ENCODE measurements at places on chromosomes 1 and 21.

DNA sequence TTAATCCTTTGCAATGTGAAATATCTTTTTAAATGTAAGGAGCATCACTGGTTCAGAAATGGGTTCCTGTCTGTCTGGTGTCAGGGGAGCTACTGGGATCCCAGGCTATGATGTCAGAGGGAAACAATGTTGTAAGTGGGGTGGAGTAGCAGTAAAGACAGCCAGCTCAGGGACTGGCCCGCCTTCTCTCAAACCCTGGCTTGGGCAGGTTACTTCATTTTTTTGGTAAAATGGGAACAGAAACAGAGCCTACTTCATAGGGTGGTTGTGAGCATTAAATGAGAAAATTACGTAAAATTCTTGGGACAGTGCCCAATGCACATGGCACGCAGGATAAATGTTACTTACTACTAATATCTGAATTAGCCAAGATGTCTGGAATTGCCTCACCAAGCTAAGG is 30.7 kb upstream of the IL20 start:
- DNase-seq, result no peak

GRCh38 chr1:185896863-185897262 is 162.7 kb downstream of the HMCN1 start:
- DNase-seq, result no peak

- no peak for DNase-seq
Measured at GRCh38 chr1:86912281-86912900, 1.5 kb downstream of the SELENOF start.

- DNase-seq, result no peak
Measured at GRCh38 chr21:33395891-33396331, 7.3 kb upstream of the IFNGR2 start.

DNA sequence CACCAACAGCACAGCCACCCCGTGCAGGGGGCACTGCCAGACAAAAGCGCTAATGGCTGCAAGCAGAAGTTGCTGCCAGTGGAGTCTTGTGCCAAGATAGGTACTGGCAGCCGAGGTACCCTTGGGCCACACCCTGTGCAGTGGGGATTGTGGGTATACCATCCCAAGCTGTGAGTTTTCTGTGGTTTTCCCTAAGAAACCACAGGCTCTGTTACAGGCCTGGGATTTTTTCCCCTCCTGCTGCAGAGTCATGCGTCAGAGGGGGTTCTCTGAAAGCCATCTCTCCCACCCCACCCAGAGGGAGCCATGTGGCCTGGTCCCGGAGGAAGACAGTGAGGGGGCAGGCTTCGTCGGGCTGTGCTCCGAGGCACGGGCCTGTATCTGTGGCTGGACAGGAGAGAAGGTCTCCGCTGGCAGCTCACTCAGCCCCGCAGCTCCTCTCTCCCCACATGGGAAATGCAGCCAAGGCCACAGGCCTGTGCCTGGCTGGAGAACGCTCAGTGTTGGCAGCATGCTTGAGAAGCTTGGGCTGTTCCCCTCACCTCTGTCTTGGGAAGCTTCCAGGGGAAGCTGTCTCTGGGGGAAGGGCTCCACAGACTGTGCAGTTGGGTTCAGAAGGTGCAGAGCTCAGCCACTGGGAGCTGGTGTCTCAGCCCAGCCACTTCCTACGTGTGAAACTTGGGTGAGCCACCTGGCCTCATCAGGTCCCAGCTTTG is 42.5 kb downstream of the NEK2 start:
- DNase-seq, result no peak

DNA sequence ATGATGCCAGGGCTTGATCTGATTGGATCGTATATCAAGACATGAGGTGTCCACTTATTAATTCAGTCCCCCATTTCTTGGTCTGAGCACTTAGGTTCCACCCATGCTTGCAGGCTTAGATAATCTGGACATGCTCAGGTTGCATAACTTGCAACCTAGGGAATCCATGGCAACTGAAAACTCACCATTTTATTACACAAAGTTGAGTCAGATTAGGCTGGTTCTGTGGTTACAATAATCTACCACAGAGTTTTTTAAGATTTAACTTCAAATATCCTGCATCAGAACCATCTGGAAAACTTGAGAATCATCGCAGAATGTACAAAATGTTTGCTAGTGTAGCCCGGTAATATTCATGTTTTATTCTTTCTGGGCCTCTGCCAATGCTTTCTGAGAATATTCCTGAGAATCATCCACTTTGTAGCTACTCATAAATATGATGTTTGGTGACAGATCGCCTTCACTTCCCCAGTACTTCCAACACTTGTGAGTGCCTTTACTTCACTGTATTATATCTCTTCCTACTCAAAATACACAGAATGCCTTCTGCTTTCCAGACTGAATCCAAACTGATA is 707.2 kb upstream of the ADAMTS5 start:
- DNase-seq, result no peak

- no peak for DNase-seq
Measured at GRCh38 chr1:3372317-3372716, 82.1 kb upstream of the ARHGEF16 start.

GRCh38 chr1:176949033-176949662 is 215.4 kb downstream of the ASTN1 start:
- DNase-seq, result no peak

DNA sequence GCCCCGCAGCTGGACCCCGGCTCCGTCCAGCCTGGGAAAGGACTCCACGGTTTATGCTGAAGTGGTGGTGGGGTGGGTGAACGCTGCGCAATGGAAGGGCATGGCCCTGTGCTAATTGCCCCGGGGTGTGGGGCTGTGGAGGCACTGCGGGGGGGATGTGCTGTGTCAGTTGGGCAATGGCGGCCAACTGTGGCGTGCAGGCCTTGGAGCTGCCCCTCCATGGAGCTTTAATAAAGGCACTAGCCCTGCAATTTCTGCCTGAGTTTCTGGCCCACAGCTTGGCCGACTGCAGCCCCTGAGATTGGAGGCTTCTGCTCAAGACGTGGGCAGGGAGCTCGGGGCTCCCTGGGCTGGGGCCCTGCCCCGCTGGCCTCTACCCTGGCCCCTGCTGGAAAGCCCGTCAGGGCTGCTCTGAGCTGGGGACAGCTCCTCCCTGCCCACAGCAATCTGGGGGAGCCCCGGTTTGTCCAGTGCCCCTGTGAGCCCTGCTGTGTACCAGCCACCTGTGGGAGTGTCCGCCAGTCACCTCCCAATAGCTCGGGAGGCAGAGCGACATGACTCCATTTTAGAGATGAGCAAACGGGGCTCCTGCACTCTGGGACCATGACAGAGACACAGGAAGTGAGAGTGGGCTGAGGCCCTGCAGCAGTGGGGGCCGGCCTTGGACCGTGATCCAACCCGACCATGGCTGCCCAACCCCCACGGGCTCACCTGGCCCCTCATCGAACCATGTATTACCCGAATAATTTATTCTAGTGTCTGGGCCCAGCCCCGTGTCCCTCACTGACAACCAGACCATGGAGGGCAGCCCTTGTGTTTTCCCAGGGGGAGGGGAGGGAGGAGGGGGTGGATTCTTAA is 8.7 kb upstream of the TNFRSF14 start:
- peak; percentile 53 for DNase-seq

DNA sequence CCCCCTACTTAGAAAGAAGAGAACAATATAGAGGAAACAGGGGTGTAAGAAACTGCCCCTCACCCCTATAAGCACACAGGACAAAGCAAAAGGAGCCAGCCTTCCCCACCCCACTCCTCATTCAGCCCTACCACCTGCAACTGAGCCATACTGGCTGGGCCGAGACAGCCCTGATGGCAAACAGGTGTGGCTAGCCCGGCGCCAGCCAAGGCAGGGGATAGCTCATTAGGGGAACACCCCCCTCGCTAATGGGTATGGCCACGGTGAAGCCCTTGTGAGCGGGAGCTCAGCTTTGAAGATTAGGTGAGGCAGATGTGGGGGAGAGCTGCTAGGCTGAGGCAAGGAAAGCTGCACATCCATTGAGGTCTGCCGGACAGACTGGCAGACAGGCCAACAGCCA is 65.5 kb downstream of the ERI3 start:
- DNase-seq, result no peak

DNA sequence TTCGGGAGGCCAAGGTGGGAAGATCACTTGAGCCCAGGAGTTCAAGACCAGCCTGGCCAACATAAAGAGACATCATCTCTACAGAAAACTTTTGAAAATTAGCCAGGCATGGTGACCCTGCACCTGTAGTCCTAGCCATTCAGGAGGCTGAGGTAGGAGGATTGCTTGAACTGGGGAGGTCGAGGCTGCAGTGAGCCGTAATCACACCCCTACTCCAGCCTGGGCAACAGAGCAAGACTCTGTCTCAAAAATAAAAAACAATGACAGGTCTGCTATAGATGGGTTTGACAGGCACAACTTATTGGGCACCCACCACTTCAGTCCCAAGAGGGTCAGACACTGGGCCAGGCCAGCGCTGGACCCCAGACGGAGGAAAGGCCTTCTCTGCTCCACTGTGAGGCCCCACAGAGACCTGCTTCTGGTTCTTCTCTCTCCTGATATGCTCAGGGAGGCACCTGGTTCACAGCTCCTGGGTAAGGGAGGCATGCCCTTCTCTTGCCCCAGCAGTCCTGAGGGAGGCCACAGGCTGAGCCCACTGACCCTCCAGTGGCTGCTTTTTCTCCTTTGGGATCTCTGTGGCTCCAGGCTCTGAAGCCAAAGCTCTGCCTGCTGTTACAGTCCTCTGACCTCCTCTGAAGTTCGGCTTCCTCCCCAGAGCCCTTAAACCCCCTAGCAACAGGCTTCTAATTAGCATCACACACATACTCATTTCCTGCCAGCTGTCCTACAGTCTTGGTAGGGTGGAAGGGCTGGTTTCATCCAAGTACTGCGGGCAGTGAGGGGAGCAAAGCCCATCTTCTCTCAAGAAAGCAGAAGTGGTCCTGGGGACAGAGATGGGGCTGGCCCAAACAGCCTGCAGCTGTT is 14.4 kb downstream of the S100A16 start:
- no peak for DNase-seq

DNA sequence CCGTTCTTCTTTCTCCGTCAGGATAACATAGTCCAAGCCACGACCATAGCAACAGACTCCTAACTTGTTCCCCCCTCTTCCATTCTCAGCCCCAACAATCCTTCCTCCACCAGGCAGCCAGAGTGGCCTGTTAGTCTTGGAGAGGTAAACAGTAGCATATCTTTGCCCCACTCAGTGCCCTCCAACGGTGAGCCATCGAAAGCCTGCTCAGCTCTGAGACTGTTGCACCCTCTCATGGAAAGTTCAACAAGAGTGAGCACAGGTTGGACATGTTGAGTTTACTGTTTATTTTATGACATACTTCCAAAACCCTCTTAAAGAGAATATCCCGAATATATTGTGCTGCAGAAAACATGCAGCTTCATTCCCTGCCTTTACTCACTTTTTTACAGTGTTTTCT is 30.1 kb upstream of the BACE2 start:
- DNase-seq, result no peak

DNA sequence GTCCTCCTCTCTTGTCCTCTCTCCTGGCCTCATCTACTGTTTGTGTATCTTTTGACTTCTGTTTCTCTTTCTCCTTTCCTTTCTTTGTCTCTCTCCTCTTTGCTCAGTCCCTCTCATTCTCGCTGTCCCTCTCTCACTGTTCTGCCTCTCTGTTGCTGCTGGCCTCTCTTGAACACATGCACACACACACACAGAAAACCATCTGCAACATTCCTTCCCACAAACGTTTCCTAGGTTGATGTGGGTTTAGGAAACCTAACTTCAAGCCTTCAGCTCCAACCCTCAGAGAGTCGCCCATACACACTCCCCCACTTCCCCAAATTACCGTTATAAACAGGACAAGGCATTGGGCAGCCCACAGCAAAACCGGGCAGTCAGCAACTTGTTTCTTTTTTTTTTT is 10.9 kb upstream of the SSBP3 start:
- no peak for DNase-seq

DNA sequence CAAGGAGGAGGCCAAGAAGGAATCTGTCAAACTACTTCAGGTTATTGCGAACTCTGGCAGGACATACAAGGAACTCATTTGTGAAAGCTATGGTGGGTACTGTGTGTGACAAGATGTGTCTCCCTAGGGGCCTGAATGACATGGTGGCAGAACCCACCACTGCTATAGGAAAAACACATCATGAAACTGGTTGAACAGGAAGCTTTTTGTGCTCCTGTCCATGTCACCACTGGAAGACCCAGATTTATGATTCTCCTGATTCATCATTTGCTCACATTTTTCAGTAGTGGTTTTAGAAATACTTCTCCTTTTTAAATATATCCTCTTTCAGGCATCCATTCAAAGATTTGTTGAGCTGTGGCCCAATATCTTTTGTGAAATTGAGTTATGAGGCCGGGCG is 23.6 kb downstream of the ARMH1 start:
- no peak for DNase-seq

GRCh38 chr21:36059823-36060158 is 535 bp downstream of the SETD4 start:
- peak; percentile 29 for DNase-seq

DNA sequence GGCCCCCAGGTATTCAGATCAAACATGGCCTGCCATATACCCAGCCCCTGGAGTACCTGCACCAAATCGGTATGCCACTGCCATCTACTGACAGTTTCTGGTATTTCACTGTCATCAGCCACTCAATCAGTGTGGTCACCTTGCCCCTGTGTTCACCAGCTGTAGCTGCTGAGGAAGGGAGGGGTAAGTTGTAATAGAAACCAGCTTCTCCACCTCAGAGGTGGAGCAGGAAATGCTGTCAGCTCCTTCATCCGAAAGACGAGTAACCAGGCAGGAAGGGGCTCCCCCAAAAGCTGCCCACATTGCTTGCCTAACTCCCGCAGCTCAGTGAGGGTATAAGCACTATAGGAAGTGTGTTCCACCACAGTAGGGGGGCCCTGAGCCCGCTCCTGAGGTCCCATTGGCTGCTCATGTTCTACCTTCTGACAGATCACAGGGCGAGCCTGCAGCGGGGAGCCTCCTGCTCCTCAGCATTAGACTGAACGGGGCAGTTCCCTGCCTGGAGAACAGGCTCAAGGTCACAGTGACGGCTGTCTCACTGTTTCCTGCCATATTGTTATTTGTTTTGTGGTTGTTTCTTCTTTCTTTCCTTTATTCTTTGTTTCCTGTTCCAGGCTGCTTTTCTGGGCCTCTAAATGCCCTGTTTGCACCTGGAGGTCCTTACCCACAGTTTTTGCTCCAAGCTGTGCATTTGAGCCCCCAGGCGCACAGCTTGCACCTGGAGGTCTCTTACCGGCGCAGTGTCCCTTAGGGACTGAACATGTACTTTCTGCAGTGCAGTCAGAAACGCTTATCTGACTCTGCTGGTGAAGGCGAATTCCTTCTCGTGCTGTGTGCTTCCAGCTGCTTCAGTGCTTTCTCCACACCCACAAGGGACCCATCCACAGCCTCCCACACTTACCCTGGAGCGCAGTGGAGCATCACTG is 1638.3 kb downstream of the MRPL39 start:
- peak; percentile 50 for DNase-seq

GRCh38 chr1:110600716-110601115 is 5.4 kb downstream of the KCNA2 start:
- no peak for DNase-seq

DNA sequence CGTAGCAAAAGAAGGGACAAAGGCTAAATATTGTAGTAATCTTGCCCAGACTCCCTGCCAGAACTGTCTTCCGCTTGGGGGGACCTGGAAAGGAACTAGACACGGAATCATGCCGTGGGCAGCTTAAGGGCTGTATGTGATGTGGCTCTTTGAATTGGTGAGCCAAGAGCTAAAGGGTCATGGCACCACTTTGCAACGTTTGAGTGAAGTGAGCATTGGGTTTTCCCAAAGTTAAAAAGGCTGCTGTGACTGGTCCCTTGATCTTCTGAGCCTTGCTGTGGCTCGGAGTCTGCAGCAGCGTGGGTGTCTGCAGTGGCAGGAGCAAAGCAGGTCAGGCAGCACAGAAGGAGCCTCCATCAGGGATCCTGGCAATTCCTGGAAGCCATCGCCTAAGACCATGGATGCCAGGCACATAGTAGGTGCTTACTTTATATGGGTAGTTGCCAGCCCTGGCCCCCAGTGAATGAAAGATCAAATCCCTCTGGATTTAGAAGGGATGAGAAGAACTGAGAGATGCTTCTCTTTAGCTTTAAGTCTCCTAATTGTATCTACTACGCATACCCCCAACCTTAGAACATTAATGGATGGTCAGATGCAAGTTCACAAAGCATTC is 1.8 kb downstream of the SMYD2 start:
- no peak for DNase-seq
